ENCODE measurements at places on chromosomes 1 and 21. TPM values are rescaled to one million over a fixed set of nuclear protein-coding genes. Genes with fewer than 3 reads are reported as not detected.
A peak's percentile ranks its signal among the peaks of the same experiment; 100 is the strongest.

- no peak for DNase-seq
These were observed 39.6 kb upstream of the KDM4A start for GRCh38 chr1:43610339-43610738.

Gene KANK4
- total RNA-seq: not detected

GRCh38 chr1:201648066-201648906, 109.4 kb downstream of the NAV1 start:
- peak; percentile 17 for DNase-seq

Gene SEC16B
- total RNA-seq: not detected

- DNase-seq: no peak
These were observed 319.2 kb downstream of the NTNG1 start for GRCh38 chr1:107460035-107460434.

- DNase-seq: no peak
These were observed 26.7 kb upstream of the GLIS1 start for GRCh38 chr1:53765657-53766056.

GRCh38 chr1:185208626-185209180, 51.7 kb downstream of the SWT1 start:
- DNase-seq: no peak

Gene CD101
- 0.19 TPM for total RNA-seq

DNA sequence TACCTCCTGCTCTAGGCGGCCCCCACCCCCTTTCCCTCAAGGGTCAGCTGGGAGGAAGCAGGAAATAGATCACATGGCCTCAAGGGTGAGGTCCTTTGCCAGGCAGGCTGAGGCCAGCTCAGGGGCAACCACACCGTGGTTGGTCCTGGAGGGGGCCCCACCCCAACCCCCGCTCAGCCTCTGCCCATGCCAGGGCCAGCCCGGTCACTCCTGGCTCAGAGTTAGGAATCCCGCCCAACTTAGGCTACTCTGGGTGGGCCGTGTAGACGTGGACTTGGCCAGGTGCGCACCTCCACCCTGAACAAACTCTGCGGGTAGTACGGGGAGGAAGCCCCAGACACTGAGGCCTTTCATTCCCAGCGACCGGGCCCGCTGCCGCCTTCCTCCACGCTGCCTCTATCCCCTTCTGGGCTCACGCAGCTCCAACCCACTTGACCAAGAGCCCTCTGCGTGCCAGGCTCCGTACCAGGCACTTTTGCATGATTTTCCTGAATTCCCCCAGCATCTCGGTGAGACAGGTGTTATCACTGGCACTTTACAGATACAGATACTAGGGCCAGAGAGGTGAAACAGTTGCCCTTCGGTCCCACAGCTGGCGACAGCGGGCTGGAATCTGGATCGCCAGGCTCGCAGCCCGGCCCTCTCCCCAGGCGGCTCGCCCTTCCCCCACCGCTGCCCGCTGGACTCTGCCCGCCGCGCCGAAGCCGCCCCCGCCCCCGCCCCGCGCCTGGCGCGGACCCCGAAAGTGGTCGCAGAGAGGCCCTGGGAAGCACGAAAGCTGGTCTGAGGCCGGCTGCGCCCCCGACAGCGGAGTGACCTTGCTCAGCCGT, 769 bp downstream of the GALE start:
- peak; percentile 74 for DNase-seq

DNA sequence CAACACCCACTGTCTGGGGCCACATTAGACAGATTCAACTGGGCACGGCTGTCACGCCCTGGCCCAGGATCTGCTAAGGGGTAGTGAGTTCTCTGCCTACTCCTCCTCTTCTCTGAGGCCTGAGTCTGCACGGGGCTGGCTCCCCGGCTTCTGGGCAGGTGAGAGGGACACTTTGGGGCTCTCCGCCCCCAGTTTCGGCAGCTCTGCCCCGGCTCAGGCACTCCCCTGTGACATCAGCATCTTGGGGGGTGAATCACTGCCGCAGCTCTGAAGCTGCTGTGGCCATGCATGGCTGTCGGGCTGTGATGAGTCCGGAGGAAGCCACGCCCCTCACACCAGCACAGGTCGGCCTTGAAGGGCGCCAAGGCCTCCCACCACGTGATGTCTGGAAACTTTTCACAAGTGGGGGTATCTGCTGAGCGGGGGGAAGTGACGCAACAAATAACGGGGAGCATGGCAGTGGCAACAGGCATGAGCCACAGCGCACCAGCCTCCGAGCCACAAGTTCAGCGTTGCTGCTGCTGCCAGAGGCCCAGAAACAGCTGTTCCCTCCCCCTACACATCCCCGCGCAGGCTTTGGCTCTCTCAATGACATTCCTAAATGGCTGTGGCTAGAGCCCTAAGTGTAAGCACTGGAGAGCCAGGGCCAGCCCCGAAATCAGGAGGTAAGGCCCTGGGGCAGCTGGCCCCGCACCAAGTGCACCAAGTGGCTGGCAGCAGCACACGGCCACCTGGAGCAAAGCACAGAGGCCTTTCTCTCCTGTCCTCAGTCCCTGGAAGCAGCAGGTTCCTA, 26.3 kb downstream of the ZBTB17 start:
- peak; percentile 96 for DNase-seq

All from activated CD4-positive, alpha-beta memory T cell treated with anti-CD3 and anti-CD28 coated beads for 36 hours (primary cell).